ENCODE measurements at places on chromosomes 2 and 18. TPM values are rescaled to one million over a fixed set of nuclear protein-coding genes. Genes with fewer than 3 reads are reported as not detected.

DNA sequence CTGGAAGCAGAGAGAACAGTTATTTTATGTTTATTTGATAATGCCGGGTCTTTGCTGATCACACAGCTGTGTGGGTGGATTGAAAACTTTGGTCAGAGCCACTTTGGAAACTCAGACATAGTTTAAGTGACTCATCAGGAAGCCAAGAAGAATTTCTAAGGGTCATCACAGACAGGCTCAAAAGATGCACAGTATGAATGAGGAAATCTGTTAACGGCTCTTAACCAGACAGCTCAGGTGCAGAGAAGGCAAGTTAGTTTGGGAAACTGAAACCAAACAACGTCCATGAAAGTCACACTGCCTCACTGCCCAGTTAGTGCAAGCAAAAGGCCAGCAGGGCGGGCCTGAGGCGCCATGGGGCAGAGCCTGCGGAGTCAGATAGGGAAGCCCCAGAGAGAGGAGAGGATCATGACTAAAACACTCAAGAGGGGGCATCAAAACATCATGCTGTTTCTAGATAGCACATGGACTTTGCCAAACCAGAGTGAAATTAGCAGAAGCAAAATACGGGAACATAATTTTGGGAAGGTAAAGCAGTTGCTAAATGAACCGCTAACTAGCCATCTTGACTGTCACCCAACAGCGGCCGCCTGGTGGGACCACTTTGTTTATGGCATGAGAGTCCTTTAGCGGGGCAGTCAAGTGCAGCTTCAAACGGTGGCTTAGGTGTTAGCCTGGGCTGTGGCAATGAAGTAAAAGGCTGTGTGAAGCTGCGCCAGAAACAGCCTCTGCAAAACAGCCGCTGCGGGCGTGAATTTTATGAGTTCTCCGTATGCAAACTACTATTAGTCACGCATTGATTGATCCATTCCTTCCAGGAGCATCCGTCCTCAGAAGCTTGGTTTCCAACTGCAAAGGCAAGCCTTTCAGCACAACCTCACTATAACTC is 101.2 kb downstream of the KCTD18 start:
- no peak for DNase-seq

Gene NFATC1
- total RNA-seq = 44.5 TPM

GRCh38 chr2:231361701-231362554 is 33.6 kb upstream of the B3GNT7 start:
- peak; percentile 34 for DNase-seq

DNA sequence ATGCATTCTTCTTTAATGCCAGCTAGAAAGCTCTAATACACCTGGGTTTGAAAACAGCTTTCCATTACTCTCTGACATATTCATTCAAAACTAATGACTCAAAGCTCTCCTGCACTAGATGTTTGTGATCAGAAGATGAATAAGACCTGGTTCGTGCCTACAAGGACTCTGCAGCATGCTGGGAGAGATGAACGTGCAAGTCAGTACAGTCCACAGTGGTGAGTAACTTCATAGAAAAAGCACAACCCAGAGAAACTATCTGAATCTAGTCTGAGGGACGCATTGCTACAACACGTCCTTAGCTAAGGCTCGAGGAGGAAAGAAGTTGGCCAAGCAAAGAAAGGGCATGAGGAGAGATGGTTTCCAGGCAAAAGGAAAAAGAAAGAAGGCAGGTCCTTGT is 234.3 kb downstream of the OSR1 start:
- no peak for DNase-seq

Gene SPP2
- total RNA-seq = not detected

Gene HDAC4
- 64.8 TPM for total RNA-seq

Gene LOXHD1
- not detected for total RNA-seq

GRCh38 chr2:69188182-69188900 is 175.4 kb downstream of the ANTXR1 start:
- no peak for DNase-seq

DNA sequence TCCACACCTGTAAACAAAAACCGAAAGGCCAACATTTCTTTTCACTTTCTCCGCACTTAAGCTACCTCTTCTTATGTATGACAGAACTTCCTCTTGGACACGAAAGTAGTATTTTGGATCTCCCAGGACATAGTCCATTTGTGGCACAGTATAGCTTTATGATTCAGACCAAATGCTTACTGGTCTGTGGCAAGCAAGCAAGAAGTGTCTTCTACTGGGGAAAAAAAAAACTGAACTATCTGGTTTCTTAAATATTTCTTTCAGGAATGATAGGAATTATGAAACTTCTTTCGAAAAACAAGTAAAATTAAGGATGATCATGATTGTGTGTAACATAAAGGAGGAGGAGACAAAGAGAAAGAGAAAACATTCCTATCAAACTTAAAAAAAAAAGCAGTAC is 33.6 kb downstream of the SRBD1 start:
- DNase-seq = no peak

Gene BMP10
- not detected for total RNA-seq

- no peak for DNase-seq
Measured at GRCh38 chr2:111659361-111660333, 224.3 kb downstream of the ANAPC1 start.

DNA sequence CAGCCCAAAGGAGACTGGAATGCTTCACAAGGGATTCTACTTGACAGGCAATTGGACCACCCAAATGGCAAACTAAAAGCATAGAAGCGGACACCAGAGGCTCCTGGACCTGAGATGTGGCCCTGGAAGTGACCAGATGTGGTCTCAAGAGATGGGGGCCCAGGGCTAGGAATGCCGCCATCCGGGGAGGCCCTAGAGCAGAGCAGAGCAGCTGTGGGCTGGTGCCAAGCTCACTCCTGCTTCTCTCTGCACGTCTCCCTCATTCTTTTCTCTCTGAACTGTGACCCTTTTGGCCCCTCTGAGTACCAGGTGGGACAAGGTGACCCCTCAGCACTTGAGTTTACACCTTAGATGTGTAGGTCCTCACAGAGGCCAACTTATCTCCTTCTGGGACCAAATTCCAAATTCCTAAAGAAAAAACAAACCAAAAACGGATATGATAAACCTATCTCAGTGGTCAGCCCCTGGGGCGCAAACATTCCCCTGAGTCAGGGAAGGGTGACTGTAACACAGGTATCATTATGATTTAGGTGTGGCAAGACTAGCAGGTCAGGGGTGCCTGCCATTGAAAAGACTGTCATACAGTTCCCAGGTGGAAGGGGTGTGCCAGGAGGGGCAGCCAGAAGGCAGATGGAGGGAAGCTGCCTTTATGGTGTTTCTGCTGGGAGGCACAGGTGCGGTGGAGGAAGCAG is 6.5 kb upstream of the IL1R2 start:
- no peak for DNase-seq

- DNase-seq = no peak
Measured at GRCh38 chr2:170744248-170745002, 25.8 kb upstream of the ERICH2 start.

Gene ARL4C
- 449 TPM for total RNA-seq

Gene DSC3
- total RNA-seq = not detected

DNA sequence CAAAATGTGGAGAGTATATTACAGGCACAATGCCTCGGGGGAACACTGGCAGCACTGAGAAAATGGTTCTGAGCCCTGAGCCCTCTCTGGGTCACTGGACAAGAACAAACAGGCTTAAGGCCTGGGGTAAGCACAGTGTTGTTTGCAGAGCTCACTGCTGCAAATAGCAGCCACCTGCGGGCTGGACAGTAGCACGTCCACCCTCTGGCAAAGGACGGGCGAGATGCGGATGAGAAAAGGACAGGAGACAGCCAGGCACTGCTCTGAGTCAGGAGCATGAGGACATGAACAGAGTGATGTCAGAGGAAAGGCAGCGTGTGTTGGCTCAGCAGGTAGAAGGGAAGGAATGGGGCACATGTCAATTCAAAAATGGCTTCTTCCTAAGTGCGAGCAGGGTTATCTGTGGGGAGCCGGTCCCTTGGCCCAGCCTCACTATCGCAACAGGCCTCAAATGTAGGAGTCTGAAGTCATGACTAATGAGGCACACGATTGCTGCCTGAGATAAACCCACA is 25.9 kb upstream of the NEB start:
- no peak for DNase-seq

Gene FABP1
- total RNA-seq = not detected

- DNase-seq = no peak
Measured at GRCh38 chr2:111912547-111912946, 14.1 kb downstream of the MERTK start.

DNA sequence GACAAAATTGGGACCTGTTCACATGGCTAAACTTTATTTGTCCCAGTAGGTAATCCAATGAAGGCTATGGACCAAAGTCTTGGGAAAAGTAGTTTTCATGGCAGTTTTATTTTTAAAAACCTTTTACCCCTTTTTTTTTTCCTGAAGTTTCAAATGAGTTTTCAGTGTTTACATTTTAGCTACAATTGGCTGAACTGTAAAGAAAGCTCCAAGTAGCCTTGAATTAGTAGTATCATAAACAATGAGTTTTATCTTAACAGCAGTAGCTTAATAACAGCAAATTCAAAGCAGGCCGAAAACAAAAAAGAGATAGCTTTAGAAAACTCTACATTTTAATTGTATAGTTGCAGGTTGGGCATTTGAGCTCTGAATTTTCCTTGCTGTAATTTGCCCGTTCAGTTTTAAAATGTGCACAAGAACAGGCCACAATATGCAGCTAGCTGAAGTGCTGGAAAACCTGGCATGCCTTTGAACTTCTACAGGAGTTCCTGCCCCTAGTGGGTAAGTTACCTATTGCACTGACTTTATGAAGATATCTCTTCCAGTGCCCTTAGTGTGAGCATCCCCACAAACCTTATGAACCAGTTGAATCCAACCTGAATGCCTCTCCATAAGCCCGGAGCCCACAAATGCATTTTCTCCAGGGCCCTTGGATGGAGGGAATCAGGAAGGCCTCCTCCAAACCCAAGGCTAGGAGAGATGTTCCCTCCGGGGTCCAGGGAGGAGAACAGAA is 106.7 kb downstream of the XRCC5 start:
- DNase-seq = no peak

- DNase-seq = no peak
Measured at GRCh38 chr2:231123362-231123898, 1.4 kb downstream of the HTR2B start.

DNA sequence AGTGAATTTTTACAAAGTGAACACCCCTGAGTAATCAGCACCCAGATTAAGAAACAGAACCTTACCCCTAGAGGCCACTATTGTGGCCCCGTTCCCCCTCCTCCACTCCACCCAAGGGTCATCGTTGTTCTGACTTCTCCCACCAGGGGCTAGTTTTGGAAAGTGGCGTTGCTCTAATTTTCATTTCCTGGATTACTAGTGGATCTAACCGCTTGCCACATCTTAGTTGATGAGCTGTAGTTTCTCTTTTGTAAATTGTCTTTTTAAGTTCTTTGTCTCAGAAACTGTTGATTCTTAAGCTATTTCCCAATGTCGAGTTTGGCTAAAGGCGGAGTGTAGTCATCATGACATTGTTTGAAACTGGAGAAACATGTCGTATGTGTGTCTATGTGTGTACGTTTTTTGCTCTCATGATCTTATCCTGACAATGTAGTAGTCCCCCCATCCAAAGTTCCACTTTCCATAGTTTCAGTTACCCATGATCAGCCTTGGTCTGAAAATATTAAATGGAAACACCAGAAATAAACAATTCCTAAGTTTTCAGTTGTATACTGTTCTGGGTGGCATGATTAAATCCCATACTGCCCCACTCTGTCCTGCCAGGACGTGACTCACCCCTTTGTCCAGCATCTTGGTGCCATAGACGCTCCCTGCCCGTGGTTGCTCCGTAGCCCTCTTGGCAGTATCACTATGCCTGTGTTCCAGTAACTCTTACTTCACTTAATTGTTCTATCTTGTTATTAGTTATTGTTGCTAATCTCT is 71.0 kb upstream of the SP3 start:
- no peak for DNase-seq

Gene MTIF2
- 25.6 TPM for total RNA-seq
